ENCODE measurements at places on chromosomes 6 and 20. TPM values are rescaled to one million over a fixed set of nuclear protein-coding genes. Genes with fewer than 3 reads are reported as not detected.

DNA sequence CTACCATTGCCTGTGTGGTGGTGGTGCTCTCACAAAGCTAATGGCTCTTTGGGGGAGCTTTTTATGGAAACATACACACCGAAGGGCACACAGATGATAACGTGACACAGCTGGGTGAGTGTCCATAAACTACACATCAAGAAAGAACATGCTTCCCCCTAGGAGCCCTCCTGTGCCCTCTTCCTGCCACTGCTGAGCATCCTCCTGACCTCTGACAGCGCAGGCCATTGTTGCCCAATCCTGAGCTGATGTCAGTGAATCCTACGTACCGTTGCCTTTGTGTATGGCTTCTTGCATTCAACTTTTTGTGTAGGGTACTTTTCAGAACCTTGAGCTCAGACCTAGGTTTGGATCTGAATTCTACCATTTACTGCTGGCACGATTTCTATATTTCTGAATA, 65.8 kb upstream of the SLC22A1 start:
- DNase-seq: no peak

- DNase-seq: no peak
Observed at GRCh38 chr6:75970093-75970492, 102.4 kb downstream of the IMPG1 start.

CHRNA4 gene
- total RNA-seq: not detected

KHDC1L gene
- not detected for total RNA-seq

DACT2 gene
- 0.17 TPM for total RNA-seq

SEMG1 gene
- not detected for total RNA-seq

All from psoas muscle (tissue), 8 donors.